ENCODE measurements at places on chromosomes 4 and X.

- no peak for DNase-seq
Measured at GRCh38 chr4:74426101-74426500, 18.8 kb upstream of the AREG start.

- no peak for DNase-seq
Measured at GRCh38 chr4:16791460-16791859, 107.0 kb downstream of the LDB2 start.

GRCh38 chr4:175369087-175369486 lies 443.0 kb downstream of the GPM6A start:
- DNase-seq: no peak

DNA sequence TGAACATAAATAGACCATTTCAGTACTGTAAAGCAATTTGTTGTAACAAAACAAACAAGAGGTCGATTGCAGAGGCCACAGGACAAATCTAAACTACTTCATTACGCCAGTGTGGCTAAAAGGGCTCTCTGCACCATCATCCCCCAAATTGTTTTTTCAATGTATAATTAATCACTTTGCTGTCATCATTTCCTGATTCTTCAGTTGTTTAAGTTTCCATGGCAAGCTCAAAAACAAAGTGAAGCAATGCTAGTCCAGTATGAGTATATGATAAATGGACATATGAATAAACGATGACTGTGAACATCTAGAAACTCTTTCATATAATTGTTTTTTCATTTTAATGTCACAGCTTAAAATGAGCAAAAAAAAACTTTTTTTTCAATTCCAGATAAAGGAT lies 235.4 kb upstream of the FGF13 start:
- no peak for DNase-seq

DNA sequence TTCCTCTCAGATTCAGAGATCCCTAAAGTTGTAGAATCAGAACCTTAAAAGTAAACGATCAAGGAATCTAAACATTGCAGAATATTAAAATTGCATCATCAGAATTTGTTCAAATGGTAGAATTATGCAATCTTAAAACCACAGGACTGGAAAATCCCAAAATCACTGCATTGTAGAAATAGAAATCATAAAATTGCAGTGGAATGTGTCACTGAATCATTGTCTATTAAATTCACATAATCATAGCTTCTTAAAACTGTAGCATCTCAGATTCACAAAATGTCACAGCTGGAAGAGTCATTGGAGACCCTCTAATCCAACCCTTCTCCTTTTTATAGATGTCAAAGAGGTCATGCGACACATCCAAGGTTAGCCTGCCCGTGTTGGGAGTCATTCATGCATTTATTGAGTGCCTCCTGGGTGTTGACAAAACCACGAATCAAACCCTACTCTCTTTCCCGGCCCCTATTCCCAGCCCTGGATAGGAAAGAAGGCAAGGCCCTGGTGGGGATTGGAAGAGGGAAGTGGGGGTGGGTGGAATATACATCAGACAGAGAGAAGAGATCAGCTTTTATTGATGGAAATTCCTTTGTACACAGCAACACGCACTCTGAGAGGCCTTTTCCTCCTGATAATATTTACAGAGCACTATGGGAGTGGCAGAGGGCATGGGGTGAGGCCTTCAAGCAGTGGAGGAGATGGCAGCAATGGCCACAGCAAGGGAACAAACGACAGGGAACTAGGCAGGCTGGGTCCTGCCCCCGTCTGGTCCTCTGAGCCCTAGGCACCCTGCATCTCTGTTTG lies 15.4 kb downstream of the IQSEC2 start:
- DNase-seq: no peak

GRCh38 chr4:113293674-113294073 lies 244.2 kb downstream of the ANK2 start:
- DNase-seq: no peak

DNA sequence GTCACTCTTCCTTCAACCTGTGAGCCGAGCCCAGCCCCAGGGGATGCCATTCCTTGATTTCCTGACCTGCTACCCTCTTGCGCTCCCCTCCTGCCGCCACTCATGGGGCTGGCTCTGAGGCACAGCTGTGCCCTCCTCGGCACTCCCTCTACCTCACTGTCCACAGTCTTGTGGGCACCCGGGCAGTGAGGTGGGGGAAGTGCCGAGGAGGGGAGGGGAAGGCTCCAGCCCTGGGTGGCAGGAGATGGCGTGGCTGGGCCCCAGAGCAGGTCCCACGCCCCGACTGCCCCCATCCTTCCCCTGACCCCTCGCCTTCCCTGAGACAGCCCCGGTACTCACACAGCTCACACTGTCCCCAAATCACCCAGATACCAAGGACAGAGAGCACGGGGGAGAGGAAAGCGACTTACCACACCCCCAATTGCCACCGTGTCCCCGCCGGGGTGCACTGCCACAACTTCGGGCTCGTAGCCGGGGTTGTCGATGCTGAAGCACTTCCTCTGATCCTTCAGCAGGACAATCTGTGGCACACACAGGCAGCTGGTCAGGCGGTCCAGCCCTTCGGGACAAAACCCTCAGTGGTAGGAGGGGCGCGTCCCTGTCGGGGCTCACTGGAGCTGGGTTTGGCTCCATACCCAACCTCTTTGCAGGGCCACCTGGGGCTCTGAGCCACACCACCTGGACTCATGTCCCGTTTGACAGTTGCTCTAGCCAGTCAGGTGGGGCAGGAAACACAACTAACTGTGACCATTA lies 37.9 kb downstream of the WDR1 start:
- DNase-seq: no peak

DNA sequence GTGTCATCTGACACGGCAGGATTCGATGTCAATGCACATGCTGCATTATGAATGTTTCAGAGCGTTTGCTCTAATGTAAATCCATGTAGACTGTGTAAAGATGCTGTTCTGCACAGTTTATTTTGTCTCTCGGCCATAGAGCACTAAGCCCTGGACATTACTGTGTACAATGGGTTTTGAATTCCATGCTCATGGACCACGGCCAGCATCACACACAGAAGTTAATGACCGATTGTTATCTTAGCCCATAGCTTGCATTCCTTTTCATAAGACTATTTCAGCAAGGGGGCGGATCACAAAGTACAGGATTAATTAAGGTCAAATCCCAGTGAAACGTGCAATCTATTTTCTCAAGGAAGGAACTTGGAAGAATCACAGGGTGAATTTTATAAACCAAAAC lies 286.1 kb upstream of the TENM3 start:
- no peak for DNase-seq

DNA sequence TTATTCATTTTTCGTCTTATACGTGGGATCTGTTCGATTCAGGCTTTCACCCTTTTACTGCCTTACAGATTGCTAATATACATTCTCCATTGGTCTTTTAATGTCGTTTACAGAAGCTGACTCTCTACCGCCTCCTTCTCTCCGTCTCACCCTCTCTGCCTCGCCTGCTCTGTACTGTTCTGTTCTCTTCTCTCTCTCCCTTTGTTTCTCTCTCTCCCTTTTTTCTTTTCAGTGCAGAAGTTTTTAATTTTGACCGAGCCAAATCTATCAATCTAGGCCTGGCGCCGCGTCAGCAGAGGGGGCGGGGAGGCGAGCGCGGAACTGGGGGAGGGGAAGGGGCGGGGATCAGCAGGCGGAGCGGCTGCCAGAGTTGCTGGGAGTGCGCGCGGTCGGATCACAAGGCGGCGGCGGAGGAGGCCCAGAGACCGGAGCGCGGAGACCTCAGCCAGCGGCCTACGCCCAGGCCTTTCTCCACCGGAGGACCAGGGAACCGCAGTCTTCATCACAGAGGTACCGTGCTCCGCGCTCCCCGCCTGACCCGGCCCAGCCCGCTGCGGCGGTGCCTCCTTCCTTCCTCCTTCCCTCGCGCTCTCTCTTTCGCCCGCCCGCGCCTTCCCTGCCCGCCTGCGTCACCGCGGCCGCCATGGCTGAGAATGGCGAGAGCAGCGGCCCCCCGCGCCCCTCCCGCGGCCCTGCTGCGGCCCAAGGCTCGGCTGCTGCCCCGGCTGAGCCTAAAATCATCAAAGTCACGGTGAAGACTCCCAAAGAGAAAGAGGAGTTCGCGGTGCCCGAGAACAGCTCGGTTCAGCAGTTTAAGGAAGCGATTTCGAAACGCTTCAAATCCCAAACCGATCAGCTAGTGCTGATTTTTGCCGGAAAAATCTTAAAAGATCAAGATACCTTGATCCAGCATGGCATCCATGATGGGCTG lies at the start of gene UBQLN2:
TSS of gene UBQLN2 (plus strand) at position 397 of the 931 bp plus-strand sequence. CDS start at position 644, 247 bp downstream.
- peak; percentile 52 for DNase-seq

- DNase-seq: no peak
Measured at GRCh38 chrX:55111578-55112254, 22.9 kb downstream of the PAGE2 start.

GRCh38 chr4:29852537-29852936 lies 867.6 kb upstream of the PCDH7 start:
- no peak for DNase-seq

GRCh38 chrX:41602816-41603345 lies 85.9 kb upstream of the GPR34 start:
- no peak for DNase-seq

GRCh38 chr4:1396806-1397455 lies 9.3 kb downstream of the NKX1-1 start:
- no peak for DNase-seq

DNA sequence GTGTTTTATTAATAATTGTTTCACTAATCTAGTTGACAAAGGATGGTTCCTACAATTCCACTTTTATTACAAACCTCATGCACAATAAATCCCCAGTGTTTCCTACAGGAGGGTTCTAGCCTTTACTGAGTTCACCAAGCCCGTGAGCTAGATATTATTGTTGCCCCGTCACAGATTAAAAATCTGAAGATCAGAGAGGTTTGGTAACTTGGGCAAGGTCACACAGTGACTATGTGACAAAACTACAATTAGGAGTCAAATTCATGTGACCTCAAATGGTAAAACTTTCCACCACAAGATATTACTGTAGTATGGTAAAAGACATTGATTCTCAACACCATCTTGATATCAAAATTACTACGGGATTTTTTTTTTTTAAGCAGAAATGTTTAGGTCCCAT lies 124.6 kb downstream of the BTC start:
- no peak for DNase-seq

All from activated CD4-positive, alpha-beta T cell treated with anti-CD3 and anti-CD28 coated beads, Interleukin-2, amount 50 U/mL, for 24 hours (primary cell).